T-helper 17 cell (primary cell): ENCODE measurements at places on chromosomes 2 and 18. TPM values are rescaled to one million over a fixed set of nuclear protein-coding genes. Genes with fewer than 3 reads are reported as not detected.

ACMSD gene
- not detected for total RNA-seq

- DNase-seq, result no peak
Observed at GRCh38 chr2:31901900-31902299, 108.9 kb downstream of the MEMO1 start.

- DNase-seq, result no peak
Observed at GRCh38 chr2:216113572-216113971, 4.4 kb downstream of the XRCC5 start.

CFAP65 gene
- not detected for total RNA-seq

DNA sequence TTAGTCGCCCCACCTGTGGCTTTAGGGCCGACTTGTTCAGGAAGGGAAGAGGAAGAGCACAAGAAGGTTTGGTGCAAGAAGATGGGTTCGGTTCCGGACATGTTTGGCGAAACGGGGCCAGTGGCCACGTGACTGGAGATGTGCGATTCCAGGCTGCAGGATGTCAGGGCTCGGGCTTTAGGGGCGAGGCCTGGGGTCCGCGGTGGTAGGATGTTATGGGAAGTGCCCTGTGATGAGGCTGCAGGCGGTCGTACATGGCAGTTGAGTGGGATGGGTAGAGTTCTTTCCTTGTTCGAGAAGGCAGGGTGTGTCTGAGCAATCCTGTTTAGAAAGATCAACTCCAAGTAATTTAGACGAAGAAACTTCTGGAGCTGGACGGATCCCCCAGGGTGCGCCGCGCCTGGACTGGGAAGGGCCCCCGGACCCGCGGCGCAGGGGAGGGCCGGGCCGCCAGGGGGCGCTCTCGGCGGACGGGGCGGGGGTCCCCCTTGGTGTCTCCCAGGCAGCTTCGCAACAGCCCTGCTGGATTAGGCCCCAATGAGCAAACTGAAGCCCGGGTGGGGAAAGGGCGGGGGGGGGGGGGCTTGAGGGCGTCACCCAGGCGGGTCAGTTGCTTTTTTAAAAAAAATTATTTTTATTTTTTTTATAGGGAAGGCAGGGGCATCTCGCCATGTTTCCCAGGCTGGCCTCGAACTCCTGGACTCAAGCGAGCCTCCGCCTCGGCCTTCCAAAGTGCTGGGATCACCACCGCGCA, 17.2 kb upstream of the SDC1 start:
- peak; percentile 34 for DNase-seq

DNA sequence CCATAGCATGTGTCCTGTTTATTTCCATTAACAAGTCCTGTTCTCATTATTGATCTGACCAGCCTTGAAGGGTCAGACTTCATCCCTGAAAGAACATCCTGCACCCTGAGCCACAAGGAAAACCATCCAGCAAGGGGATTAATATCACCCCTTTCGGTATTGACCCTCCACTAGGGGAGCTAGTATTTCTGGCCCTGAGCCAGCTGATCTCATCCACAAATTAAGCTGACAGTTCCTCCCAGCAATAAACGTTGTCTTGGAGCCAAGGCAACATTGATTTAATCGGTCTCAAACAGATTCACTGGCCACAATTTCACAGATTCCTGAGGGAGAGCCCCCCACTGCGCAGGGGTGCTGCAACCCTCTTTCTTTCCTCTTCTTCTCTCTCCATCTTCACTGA, 353.1 kb upstream of the FANCL start:
- no peak for DNase-seq
